ENCODE measurements at places on chromosomes 12 and 14.

GRCh38 chr12:88935856-88936255 lies 355.6 kb upstream of the KITLG start:
- no peak for DNase-seq

DNA sequence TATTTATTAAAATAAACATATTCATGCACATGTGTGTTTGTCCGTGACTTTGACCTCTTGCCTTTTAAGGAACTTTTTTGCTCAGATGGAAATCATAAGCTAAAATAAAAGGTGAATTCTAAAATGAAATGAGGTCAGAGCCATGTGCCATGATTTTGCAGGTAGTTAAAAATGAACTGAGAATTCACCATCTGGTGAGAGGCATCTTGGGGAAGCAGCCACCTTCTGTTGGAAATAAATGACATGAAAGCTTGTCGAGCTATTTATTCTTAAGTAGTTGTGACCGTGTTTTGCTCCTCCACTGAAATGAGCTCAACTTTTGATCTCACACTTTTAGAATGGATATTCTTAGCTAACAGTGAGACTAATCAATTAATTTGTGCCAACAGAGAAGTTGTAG lies 56.8 kb upstream of the CNOT2 start:
- no peak for DNase-seq

DNA sequence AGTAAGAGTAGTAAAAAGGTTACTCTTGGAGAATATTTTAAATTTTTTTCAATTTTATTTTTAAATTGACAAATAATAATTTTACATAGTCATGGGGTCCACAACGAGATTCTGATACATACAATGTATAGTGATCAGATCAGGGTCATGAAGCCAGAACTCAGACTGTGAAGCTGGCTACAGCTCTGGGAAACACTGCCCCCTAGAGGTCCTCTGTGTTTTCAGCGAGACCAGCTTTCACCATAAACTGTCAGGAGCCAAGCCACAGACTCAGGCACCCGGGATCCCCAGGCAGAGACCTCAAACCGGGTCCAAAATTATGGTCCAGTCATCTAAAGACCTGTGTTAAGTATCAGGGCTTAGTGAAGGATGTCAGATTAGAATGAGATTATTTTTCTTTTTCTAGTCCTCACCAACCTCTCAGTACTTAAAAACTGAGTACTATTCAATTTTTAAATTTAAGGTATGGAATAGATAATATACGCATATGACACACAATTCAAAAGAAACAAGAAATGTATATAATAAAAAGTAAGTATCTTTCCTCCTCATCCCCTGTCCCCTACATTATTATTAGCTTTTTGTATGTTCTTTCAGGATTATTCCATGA lies 397.1 kb downstream of the MDGA2 start:
- DNase-seq = peak; percentile 22

DNA sequence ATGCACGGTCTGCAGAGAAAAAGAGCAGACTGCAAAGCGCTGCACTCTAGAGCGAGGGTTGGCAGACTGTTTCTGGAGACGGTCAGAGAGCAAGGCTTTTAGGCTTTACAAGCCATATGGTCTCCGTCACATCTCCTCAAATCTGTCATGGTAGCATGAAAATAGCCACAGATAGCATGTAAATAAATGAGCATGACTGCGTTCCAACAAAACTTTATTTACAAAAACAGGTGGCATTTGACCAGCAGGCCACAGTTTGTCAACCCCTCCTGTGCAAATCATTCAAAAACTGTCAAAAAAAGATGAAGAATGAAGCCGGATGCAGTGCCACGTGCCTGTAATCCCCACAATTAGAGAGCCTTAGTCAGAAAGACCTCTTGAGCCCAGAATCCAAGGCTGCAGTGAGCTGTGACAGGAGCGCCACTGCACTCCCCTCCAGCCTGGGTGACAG lies 18.9 kb downstream of the SYNE3 start:
- no peak for DNase-seq

GRCh38 chr12:113368331-113368730 lies 9.9 kb downstream of the PLBD2 start:
- no peak for DNase-seq

DNA sequence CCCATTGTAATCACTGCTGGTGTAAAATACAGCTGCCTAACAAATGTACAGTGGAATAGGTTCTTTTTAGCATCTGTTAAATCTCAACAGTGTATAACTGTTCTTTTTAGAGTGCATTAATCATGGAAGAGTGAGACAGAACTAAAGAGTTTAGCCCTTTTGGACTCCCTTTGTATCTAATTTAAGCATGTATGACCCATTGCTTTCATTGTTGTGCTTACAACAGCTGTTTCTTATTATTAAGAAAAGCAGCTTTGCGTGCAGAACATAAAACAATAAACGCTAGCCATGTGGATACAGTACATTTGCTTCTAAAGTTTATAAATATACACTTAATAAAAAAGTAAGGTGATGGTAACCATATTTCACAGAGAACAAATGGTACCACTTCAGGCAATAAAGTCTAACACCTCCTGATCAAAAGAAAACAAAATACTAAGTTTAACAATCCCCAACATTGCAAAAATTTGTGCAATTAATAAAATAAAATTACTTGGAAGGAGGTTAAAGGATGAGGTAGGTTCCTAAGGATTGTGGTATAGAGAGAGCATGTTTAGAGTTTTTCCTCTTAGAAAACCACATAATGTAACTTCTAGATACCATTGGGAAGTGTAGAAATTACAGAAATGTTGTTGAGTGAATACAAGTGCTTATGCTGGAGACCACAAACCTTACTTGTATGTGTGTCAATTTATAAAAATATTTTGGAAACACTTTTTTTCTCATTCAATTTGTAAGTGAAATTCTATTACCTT lies 448.7 kb downstream of the SLC6A15 start:
- no peak for DNase-seq

DNA sequence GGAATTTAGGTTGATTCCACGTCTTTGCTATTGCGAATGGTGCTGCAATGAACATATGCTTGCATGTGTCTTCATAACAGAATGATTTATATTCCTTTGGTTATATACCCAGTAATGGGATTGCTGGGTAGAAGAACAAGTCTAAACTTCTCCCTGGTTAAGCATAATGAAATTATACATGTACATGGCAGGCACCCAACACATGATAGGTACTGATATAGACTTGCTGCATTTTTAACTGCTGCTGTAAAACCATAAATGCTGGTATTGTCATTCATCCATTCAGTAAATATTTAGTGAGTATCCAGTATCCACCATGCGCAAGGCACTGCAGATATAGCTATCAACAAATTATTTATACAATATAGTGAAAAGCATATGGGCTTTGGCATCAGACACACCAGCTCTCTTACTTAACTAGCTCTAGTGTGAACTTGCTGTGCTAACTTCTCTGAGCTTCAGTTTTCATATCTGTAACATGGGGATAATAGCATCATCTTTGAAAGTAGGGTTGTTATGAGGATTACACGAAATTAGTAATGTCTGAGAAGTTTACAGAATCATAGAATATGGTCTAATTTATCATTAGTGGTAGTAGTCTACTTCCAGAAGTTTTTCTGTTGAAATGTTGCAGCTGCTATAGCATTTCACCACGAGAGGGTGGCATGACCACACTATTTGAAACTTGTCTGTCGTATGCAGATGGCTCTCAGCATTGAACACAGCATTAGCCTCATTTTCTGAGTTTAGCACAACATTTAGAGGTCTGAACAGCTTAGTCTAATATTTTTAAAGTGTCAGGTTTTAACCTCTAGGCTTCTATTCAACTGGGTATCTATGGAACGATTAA lies 32.0 kb upstream of the SEL1L start:
- DNase-seq = no peak
